ENCODE measurements at places on chromosomes 5 and 9.

GRCh38 chr5:112691758-112692157 is 45.9 kb upstream of the APC start:
- no peak for DNase-seq

GRCh38 chr9:109912082-109912582 is 132.1 kb downstream of the PALM2AKAP2 start:
- no peak for DNase-seq

DNA sequence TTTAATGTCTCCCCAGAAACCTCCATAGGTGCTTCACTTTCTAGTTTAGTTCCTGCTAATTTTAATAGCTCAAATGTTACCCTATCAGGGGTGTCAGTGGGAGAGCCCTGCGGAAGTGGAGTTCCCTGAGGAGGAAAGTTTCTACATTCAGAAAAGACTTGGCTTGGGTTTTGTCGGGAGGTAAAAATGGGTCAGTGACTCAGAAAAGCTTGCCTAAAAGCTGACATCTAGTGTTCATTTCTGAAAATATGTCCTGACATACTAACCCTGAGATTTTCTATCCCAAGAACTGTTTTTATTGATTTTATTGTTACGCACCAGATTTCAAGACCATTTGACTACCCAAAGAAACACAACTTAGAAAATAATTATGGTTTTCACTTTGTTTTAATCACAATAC is 40.9 kb upstream of the GLDC start:
- DNase-seq = no peak

- no peak for DNase-seq
These were observed 765.3 kb downstream of the MTRR start for GRCh38 chr5:8634219-8634618.

DNA sequence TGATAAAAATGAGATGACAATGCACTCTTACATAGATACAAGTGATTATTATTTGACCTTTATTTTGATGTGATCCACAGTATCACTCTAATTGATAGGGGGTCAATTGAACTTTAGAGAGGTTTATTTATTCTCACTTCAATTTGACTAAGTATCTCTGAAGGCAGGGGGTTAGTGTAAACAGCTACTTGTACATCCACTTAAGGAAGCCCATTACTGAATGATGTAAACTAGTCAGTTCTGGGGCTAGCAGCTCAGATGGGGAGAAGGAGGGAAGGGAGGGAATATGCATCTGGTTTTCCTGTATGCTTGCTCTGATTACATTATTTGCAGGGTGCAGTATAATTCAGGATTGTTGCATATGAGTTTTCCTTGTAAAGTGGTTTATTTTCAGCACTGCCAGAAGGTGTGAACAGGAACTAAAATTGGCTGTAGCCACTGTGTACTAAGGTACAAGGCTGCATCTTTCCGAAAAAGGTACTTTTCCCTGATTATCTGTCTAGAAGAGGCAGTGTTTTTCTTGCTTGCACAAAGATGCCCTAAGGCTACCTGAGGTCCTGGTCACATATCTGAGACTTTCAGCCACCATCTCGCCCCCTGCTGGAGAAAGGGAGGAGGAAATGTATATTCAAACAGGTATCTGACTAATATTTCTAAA is 51.2 kb downstream of the MRPS27 start:
- no peak for DNase-seq

GRCh38 chr5:155418960-155419579 is 405.5 kb downstream of the KIF4B start:
- DNase-seq = no peak

GRCh38 chr5:149128023-149128875 is 13.0 kb upstream of the ABLIM3 start:
- DNase-seq = no peak

GRCh38 chr5:963673-964531 is 44.7 kb upstream of the NKD2 start:
- no peak for DNase-seq

GRCh38 chr9:703392-703791 is 138.1 kb upstream of the DMRT1 start:
- DNase-seq = no peak

- DNase-seq = no peak
These were observed 490.2 kb downstream of the TLE4 start for GRCh38 chr9:80061940-80062339.

- DNase-seq = no peak
These were observed 175.7 kb downstream of the FRMD3 start for GRCh38 chr9:83362341-83362995.

DNA sequence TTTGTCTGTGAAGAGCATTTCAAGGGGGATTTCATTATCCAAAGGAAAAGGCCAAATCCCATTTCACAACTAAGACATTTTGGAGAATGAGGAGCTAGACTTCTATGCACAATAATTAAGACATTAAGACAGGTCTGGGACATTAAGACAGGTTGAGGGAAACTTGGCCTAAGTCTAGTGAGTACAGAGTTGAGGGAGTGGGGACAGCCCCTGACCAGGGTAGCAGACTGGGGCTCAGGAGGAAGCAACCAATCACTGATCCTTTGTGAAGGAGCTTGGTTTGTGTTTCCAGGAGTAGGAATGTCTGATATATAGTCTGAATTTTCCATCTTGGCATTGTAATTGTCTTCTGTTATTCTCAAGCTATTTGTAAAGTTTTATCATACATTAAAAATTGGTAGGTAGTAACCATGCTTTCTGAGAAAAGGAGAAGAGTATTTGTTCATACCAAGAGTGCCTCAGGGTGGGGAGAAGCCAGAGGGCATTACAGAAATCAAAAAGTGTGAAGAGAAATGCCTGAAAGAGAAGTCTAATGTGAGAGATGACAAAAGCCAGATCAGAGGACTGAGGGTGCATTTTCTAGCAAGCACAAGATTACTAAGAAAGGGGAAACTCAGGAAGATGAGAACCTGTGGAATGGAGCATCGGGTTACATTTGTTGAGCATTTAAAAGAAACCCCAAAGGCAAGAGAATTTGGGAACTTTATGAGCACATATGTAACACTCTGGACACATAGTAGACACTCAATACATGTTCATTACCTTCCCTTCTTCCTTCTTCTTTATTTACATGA is 189.3 kb upstream of the PIK3R1 start:
- DNase-seq = no peak
